ENCODE measurements at places on chromosomes 12 and 14.

- no peak for DNase-seq
These were observed 278.3 kb downstream of the SEC23A start for GRCh38 chr14:38824706-38825105.

DNA sequence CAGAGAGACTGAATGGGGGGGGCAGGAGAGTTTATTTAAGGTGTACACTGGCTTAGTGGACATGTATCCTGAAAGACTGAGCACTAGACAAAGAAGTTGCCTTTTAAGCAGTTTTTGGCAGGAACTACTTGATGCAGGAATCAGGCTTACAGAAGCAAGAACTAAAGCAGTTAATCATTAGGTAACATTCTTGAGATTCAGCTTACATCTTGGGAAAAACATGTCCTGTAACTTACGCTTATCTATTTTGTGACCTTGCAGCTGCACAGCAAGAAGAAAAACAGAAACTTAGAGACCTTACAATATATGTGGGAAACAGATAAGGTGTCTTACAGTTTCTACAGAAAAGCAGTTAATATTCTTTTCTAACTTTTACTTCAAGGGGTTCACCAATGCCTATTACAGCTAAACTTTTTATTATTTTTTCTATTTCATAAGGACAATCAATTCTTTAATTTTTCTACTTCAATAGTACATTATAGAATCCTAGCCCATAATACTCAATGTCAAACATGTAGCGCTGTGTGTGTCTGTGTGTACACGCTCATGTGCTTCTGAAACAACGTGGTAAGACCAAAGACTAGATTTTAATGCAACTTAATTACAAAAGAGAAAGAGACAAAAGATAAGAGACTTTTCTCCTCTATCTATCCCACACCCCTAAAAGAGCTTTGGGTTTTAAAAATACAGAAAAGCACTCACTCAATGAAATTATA lies 276.9 kb downstream of the PRKD1 start:
- DNase-seq = no peak

DNA sequence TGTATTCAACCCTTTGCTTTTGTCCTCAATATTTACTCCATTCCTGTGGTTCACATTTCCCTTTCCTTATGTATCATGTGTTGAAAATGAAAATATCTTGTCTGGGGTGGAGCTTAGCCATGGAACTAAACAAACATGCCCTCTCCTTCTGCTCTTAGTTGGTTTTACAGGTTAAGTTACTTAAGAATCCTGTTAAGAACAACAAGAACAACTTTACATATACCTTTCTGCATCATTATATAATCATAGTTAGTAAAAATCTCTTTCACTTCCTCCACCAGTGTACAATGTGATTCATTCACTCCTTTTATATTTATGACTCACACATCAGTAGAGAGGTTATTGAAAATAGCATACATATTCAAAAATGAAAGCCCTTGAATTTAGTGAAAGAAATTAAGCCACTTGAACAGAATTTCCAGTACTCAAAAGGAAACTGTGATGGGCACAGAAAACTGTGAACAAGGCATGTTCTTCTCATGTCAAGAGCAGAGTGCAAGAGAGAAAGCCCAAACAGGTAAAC lies 307.7 kb downstream of the CCDC91 start:
- DNase-seq = no peak

- DNase-seq = no peak
These were observed 133.2 kb downstream of the MGAT4C start for GRCh38 chr12:86122846-86123468.

GRCh38 chr12:122860854-122861586 lies 25.8 kb downstream of the HIP1R start:
- no peak for DNase-seq

DNA sequence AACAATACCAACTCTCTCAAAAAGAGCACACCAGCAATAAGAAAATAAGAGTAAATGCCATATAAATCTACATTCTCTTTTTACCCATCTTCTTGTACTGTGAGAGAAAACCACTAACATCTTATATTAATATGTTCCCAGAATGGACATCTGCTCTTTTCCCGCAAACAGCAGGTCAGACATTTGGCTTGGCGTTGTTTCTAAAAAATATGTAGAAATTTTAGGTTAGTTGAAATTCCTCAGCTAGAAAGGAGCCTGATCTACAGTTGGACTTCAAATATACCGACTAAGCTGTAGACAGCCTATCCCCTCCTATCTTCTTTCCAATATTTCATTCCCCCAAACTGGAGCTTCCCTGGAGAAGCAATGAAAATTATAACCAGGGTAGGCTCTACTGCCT lies 88.7 kb downstream of the PPP2R5E start:
- DNase-seq = no peak

- DNase-seq = no peak
These were observed 13.1 kb downstream of the CLECL1 start for GRCh38 chr12:9719790-9720189.

- DNase-seq = no peak
These were observed 37.9 kb downstream of the LRRK2 start for GRCh38 chr12:40262657-40263056.

DNA sequence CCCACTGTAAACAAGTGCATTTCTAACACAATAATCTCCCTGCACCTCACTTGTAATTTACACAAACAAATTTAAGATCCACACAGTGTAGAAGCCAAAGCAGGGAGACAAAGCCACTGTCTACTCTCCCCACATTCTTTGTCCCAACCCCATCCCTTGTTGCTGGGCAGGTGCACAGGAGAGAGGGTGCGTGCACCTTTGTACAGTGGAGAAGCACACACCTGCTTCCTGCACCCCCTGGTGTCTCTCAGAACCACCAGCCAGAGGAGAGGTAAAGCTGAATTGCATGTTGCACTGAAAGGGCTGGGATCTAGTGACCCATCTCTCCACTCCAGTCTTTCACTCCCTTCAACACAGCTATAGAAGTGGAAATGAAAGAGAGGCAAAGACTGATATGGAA lies 51.4 kb upstream of the IFNG-AS1 start:
- DNase-seq = no peak

DNA sequence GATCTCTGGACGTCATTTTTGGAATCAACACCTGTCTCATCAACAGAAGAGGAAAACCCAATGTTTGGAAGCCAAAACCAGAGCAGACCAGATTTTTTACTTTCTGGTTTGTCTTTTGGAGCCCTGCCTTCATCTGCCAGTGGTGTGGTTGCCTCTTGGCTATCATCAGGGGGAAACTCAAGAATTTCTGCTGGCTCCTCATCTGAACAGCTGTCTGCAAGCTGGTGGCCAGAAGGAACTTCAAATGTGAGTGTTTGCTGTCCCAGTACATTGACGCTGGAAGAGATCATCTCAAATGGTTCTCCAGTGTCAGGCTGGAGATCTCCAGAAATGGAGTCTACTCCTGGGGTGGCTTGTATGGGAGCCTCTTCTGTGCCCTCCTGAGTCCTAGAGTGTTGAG lies 13.8 kb downstream of the PLD4 start:
- no peak for DNase-seq

- DNase-seq = no peak
These were observed 136.6 kb downstream of the SSPN start for GRCh38 chr12:26331960-26332359.

DNA sequence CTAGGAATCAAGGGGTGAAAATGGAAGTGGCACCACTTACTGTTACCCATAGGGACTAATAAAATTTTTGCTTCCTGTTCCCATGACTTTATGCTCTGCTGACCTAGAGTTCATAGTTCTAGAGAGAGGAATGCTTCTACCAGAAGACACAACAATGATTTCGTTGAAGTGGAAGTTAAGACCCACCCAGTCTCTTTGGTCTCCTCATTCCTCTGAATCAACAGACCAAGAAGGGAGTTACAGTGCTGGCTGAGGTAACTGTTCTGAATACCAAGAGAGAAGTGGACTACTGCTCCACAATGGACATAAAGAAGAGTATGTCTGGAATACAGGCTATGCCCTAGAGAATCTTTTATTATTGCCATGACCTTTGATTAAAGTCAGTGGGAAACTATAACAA lies 23.5 kb upstream of the DYRK2 start:
- no peak for DNase-seq

DNA sequence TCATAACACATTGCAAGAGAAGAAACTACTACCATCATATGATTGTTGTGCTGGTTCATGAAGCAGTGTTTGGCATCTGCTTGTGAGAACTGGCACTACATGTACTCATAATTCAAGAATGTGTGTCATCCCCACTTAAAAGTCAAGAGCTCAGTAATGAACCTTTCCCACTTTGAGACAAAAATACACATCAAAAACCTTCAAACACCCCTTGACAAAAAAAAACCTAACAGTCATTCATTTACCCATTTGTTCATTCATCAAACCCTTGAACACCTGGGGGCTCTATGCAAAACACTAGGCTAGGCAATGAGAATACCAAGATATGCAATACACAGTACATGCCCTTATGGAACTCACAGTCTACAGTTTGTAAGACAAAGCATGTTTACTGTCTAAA lies 40.0 kb downstream of the KIF21A start:
- DNase-seq = no peak

DNA sequence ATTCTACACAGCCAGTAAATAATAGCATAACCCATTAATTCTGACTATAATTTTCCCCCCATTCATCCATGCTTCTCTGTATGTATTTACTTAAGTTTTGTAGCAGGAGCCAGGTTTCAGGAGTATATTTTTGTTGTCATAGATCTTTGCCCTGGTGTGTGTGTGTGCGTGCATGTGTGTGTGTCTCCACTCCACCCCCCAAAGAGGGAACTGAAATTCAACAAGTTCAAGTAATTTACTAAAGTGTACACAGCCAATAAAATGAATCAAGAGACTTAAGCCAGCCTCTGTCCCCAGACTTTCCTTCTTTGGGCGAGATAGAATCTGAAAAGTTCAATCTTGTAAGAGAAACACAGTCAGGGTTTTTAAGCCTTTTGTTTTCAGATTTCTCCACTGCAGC lies 792.0 kb downstream of the MED13L start:
- DNase-seq = no peak

DNA sequence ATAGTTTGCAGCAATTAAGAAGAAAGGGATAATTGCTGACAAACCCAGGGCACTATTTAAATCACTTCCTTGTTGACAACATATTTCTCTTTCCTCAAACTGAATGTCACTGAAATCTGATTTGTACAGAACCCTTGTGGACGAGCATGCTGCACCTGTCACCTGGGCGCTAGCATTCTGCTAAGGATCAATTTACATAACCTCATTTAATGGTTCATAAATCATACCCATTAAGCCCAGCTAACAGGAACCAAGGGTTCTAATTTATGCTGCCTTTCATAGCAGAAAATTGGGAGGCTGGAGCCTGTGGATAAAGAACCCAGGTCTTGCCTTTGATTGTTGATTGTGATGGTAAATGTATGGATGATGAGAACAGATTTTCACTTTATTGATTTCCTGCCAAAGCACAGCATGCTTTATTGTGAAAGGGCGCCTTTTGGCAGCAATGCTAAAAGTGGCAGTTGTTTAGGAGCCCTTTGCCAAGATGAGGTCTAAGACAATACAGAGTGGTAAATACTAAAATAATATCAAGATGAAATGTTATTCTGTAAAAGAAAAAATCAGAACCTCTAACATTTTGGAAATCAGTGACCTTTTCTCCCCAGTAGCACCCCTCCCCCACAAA lies 95.4 kb downstream of the NKX2-1 start:
- no peak for DNase-seq

DNA sequence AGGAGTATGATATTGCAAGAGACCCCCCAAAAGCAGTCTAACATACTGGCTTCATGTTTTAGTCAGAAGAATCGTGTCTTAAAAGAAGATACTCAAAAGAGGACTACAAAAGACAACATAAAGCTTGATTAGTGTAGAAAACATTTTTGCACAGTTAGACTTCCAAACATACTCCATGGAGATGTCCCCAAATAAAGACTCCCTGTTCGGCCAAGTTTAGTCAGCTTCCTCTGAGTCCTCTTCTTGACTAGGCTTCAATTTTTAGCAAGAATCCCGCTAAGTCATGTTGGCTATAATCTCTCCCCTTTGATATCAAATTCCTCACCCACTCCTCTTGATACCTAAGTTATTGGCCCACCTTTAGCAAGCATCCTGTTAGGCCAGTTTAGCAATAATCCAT lies 298.0 kb downstream of the RMST start:
- DNase-seq = no peak
